ENCODE measurements at places on chromosomes 5 and 9.

DNA sequence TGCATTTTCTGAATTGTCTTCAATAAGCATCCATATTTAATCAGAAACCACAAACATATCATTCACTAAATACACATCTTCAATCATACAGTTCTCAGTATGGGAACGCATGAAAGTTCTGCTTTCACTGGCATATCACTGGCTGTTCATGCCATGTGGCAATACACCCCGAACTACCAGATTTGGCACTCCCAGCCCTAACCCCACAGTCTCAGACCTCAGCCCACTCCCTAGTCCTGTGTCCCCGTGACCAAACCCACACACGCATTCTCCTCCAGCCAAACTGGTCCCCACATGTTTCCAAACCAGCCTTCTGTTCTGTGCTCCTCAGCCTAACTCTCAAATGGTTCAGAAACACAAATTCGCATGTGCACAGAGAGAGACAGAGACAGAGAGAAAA is 20.6 kb downstream of the KCNMB1 start:
- DNase-seq: no peak

DNA sequence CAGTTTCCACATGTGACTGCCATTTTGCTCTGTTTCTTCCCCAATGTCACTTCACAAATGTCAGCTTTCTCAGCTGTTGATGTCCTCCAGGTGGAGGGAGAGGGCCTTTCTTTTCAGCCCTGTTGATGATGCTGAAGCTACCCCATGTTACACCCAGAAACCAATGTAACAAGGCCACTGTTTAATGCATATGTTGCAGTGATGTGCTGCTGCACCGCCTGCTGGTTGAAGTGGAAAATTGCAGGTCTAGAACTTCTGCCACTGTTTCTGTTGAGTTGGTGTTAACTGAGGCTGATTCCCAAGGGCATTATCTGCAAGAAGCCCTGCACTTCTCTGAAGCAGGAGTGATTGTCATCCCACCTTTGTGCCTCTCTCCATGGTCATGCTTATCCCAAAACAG is 428.4 kb downstream of the KDM4C start:
- no peak for DNase-seq

GRCh38 chr5:7717691-7718090 is 133.2 kb downstream of the CFAP90 start:
- DNase-seq: no peak

- DNase-seq: no peak
Observed at GRCh38 chr9:27496135-27496504, 28.0 kb upstream of the IFNK start.

DNA sequence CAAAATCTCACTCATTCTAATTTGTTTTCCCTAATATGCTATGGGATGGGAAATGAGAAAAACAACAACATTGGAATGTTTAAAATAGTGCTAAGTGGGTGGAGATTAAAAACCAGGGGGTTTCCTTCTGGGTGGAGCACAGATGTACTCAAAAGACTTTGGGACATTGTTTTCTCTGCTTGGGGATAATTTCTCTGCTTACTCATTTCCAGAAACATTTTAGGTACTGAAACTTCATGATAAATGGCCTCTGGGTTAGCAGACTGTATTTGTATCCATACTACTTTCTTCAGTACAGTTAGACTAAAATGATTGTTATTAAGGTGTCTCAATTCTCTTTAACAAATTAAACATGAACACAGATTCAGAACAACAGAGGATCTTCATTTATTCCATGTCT is 17.4 kb downstream of the ELOVL7 start:
- DNase-seq: no peak

GRCh38 chr9:108119530-108120113 is 630.1 kb upstream of the KLF4 start:
- DNase-seq: no peak

GRCh38 chr9:113219186-113219936 is 1.7 kb downstream of the FKBP15 start:
- no peak for DNase-seq

DNA sequence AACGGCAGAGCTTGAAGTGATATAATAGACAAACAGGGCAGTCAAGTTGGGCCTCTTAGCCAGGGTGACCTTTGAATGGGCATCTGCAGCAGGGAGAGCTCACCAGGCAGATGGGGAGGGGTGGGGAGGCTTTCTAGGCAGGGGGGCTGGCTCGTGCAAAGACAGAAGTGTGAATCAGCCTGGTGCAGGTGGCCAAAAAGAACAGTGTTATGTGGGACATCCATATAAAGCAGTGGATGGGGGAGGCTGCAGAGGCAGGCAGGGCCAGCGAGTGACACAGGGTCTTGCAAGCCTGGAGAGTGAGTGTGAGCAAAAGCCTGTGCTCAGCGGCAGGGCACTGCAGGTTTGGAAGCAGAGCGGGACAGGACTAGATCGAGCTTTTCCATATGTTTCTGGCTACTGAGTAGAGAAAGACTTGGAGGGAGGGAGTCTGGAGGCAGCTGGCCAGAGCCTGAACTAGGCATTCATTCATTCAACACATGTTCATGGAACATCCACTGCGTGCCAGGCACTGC is 14.2 kb upstream of the TTLL11 start:
- DNase-seq: no peak

All from stimulated activated CD8-positive, alpha-beta memory T cell treated with anti-CD3 and anti-CD28 coated beads, Interleukin-7, amount 100 ng/mL, for 1 hour (primary cell).